ENCODE measurements at places on chromosomes 6 and 20.

GRCh38 chr6:170288852-170289179 lies 2.1 kb downstream of the DLL1 start:
- no peak for DNase-seq

DNA sequence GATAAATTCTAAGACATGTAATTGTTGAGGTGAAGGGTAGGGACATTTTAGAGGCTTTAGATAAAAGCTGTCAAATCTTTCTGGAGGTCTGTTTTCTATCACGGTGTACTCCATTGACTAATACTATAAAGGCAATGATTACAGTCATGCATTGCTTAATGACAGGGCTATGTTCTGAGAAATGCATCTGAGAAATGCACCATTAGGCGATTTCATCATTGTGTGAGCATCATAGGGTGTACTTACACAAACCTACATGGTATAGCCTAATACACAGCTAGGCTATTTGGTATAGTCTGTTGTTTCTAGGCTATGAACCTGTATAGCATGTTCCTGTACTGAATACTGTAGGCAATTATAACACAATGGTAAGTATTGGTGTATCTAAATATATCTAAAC lies 71.3 kb upstream of the FYN start:
- DNase-seq, result peak; percentile 74

DNA sequence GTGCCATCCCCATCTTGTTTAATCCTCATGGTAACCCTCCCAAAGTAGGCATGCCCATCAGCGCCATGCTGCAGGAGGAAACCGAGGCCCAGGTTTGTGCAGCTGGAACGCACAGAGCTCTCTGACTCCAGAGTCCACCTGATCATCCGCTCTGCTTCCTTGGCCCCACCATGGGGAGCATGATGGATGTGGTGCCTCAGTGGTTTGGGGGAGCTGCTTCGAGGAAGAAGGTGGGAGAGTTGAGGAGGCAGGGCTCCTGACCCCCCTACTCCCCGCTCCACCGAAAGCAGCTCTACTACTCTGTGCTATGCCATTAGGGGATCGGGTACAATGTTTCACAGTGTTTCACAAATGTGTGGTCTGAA lies 52.2 kb downstream of the TGM2 start:
- no peak for DNase-seq

DNA sequence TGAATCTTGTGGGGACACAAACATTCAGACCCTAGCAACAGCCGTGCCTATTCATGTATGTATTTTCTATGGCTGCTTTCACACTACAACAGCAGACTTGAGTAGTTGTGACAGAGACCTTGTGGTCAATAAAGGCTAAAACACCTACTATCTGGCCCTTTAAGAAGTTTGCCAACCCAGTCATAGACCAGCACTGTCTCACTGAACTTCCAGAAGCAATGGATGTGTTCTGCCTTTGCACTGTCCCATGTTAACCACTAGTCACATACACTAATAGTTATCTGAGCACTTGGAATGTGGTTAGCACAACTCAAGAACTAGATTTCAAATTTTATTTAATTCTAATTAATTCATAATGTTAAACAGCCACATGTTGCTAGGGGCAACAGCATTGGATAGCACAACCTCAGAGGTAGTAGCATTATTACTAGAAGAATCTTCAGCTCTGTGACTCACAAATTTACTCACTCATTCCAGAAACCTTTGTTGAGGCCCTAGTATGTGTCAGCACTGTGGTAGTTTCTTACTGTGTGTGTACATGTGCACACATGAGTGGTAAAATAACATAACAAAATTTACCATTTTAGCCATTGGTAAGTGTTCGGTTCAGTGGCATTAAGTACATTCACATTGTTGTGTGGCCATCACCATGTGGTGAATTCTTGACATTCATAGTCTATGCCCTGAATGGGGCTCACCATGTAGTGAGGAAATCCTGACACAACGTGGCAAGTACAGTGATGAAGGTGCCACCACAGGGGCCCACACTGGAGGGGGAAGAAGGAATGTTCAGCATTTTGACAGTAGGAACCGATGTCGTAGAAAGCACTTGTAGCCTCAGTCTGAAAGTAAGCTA lies 107.3 kb downstream of the CEP57L1 start:
- DNase-seq, result no peak

- no peak for DNase-seq
These were observed 48.6 kb upstream of the SNX9 start for GRCh38 chr6:157774153-157775135.

DNA sequence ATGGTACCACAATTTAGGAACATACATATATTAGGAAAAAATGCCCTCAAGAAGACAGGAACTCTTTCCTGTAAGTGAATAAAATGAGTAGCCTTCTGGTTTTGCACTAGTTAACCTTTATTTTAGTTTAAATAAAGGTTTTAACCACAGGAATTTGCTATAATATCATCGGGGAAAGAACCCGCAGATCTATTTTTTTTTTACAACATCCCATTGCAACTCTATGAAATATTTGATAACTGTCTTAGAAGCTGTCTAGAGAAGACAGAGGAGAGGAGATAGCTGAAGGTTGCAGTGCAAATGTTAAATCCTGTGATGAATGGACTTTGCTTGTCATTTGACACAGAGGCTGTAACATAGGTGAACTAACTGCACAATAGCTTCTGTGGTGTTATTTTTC lies 69.5 kb downstream of the TINAG start:
- DNase-seq, result no peak

GRCh38 chr6:119129148-119129967 lies 50.9 kb upstream of the FAM184A start:
- peak; percentile 64 for DNase-seq

DNA sequence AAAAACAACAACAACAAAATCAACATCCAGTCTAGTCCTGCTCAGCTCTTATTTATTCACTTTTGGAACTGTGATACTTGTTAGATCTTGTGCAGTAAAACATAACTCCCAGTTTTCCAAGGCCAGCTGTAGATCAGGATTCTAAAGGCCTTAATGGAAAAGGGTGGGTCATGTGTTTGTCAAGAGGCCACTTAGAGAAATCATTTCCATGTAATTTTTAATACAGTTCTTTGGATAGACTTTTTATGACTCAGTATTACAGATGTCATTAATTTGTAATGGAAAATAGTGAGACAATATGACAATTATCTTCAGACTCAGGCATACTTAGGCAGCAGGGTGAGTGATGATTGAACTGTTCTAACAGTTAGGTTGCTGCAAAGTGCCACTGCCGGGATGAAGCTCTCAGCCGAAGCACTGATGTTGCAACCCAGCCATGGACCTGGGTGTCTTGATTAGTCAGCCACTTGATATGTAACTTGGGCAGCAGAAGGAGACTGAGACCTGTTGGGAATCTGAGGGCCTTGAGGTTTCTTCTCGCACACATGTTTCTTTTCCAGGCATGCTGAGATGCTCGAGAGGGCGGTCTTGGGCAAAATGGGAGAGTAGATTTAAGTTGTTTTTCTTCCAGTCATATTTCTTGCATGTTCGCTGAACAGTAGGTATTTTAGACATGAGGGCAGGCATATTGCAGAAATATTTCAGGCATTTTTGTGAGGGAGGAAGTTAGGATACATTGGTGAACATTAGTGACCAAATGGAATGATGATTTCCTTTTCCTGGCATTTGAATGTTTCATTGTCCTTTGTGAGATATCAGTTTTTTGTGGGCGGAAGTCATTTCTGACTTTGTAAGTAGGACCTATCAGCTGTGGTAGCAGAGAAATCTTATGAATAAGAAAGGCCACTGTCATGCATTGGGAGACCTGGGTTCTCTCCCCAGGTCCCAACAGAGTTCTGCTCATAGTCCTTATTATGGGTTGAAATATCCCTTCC lies 52.3 kb downstream of the SLX4IP start:
- DNase-seq, result no peak

GRCh38 chr6:98808541-98809210 lies 25.7 kb upstream of the POU3F2 start:
- no peak for DNase-seq

GRCh38 chr20:51500936-51501335 lies 41.6 kb downstream of the NFATC2 start:
- DNase-seq, result no peak

- DNase-seq, result peak; percentile 95
These were observed 43.7 kb upstream of the HFE start for GRCh38 chr6:26043384-26044139.

- no peak for DNase-seq
These were observed 172.6 kb downstream of the BMP2 start for GRCh38 chr20:6940048-6940447.

DNA sequence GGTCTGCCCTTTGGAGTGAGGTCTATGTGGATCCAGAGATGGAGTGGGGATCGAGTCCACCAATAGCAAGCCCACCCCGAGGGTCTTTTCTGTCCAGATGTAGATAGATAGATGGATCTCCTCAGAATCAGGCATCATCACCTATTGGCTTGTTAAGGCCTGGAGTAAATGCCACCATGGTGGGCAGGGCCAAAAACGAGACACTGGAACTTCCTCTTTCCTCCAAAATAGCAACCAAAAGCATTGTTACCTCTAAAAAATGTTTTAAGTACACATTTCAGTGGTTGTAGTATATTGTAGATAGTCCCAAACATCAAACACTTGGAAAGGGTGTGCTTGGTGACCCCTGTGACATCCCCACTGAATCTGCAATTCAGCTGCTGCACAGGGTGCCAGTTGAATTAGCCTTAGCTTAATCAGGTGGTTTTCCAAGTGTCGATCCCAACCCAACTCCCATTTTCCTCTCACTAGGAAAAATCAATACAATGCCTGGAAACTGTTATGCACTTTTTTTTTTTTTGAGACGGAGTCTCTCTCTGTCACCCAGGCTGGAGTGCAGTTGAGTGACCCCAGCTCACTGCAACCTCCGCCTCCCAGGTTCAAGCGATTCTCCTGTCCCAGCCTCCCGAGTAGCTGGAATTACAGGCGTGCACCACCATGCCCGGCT lies 35.0 kb upstream of the NELFCD start:
- DNase-seq, result no peak

GRCh38 chr6:29633534-29633905 lies 537 bp upstream of the GABBR1 start:
- no peak for DNase-seq

- DNase-seq, result peak; percentile 72
These were observed at the start of gene TAGAP for GRCh38 chr6:159044899-159045727. TSS of gene TAGAP (minus strand) at chr6:159044991. CDS start at chr6:159044146, 845 bp downstream.

- no peak for DNase-seq
These were observed 323.2 kb upstream of the MAN1A1 start for GRCh38 chr6:119672725-119673124.

DNA sequence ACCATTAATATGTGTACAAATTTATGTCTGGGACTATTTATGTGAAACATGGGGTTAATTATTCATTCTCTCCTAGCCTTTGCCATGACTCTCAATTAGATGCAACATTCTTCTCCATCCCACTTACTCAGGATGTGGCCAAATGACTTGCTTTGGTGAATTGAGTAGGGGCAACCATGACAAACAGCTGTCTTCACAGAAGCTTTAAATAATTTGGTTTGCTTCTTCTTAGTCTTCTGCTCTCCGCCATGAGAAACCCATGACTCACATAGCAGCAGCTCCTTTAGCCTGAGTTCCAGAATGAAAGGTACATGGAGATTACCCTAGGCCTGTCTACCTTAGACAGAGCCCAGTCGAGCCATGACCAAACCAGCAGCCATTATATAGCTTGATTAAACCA lies 74.7 kb downstream of the FRK start:
- no peak for DNase-seq

- no peak for DNase-seq
These were observed 3.7 kb downstream of the KIF13A start for GRCh38 chr6:17983730-17984129.

DNA sequence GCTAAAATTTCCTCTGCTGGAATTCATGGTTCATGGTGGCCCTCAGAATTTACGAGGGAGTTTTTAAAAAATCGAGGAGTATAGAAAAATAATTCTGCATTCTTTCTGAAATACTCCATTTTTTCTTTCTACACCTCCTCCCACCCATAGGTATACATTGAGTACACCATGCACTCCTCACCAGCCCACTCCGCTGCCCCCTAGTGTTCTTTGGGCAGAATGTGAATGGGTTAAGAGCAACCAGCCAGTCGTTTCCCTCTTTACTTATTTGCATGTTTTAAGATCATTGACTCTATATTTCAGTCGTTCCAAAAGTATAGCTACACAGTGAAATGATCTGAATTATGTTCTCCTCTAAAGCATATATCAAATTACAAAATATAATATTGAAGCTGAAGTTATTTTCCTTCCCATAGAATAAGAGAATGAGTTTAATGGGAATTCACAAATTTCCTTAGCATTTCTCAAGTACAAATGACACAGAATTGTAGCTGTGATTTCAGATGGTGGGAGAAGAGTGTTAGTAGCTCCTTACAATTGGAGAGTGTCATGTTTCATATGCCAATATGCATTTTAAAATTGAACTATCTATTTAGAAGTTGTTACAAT lies 977.7 kb upstream of the SLC35B3 start:
- DNase-seq, result no peak

GRCh38 chr6:82775361-82775760 lies 290.3 kb downstream of the UBE3D start:
- no peak for DNase-seq

DNA sequence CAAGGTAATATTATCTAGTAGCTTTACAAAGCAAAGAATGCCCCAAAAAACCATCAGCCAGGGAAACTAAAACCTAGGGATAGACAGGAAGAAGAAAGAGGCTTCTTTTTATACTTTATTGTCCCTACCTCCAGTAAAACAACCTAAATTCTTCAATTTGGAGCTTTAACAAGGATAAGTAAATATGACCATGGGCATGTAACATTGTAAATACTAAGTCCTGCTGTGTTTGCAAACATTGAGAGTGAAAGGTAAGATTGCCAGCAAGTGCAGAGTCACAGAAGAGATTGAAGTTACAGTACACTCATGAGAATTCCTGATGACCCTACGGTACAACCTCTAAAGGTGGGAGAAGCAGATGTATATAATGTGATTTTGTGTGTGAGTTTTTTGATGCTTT lies 117.2 kb downstream of the FOXO3 start:
- DNase-seq, result no peak

GRCh38 chr6:89475634-89476033 lies 42.7 kb downstream of the ANKRD6 start:
- peak; percentile 22 for DNase-seq

DNA sequence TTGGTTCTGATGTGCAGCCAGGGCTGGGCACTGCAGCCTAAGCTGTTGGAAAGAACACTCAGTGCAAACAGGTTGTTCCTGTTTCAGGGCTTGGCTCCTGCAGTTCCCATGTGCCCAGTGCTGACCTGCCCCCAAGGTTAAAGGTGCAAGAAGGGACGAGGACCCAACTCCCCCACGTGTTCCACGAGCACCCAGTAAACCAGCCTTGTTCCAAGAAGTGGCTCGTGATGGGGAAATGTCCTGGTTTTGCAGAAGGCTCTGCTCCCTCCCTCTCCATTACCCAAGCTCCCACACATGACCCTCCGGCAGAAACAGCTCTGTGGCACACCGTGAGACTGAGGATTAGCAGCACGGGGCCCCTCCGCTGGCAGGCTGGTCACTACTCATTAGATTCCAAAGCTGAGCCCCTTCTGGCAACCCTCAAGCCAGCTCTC lies 9.4 kb downstream of the ACSS1 start:
- no peak for DNase-seq

GRCh38 chr6:19839237-19839546 lies 2.0 kb downstream of the ID4 start:
- DNase-seq, result no peak

DNA sequence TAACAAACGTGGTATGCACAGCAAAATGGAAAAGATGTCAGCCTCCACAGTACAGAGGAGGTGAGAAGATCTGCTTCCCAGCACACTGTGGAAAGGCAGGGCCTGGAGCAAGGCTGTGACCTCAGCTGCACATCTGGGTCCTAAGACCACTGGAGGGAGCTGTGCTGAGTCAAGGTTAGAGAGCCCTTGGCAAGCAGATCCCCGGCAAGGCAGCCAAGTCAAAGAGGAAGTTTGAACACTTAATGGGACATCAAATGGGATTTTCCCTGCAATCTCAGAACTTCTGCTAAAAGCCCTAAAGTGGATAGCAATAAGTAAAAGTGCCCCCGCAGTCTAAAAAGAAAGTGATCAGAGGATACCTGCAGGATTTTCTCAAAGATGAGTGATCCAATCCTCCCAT lies 39.5 kb downstream of the UNC5CL start:
- no peak for DNase-seq
